Cerebellar nuclear complex (tissue), 1 donor: ENCODE measurements at places on chromosomes 3 and 15.

DNA sequence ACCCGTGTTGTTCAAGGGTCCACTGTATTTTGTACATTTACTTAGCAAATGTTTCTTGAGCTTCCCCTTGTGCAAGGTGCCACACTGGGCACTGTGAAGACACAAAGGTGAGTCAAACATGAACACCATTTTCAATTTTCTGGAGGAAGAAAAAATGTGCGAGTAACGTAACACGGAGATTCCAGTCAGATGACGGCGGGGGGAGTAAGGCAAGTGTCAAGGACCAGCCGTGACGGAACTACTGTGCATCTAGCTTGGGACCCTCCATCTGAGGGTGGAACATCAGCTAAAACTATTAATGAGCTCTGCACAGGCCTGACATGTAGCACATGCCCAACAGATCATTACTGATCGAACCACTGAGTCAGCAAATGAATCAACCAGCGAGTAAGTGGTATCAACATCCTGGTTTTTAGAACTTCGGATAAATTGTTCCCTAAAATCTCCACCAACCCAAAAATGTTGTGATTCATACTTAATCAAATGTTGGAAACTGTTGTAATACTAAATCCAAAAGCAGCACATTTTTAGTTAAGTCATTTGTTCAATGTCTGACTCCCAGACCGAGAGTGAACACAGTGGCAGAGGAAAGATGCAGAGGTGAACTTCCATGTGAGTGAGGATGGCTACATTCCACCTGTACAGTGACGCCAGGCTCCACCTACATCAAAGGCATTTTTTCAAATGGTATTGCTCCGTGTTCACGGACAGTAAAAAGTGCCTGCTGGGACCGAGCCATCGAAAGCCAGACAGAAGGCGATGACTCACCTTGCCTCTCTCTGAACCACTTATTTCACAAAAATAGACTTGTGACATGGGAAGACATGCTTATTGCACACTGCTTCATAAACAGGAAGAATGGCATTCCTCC lies 172.2 kb downstream of the ATP10A start:
- no peak for DNase-seq

- no peak for DNase-seq
Observed at GRCh38 chr3:132332508-132332907, 15.3 kb downstream of the ACP3 start.

GRCh38 chr15:70826634-70827033 lies 27.3 kb downstream of the LARP6 start:
- DNase-seq, result no peak

DNA sequence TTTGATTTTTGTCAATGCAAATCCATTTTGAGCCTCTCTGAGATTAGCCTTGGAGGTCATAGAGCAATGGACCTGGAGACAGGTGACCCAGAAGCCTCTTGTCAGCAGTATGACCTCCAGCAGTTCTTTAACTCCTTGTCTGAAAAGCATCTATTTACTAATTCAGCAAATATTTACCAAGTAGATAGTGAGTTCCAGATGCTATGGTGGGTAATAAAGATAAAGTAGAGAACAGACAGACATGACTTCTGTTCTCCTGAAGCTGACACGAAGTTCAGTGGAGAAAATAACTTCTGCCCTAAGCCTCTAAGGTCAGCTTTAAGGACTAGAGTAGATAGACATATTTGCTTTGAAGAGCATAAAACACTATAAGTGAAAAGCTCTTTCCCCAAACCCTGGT lies 26.6 kb downstream of the SEMA6D start:
- DNase-seq, result no peak

DNA sequence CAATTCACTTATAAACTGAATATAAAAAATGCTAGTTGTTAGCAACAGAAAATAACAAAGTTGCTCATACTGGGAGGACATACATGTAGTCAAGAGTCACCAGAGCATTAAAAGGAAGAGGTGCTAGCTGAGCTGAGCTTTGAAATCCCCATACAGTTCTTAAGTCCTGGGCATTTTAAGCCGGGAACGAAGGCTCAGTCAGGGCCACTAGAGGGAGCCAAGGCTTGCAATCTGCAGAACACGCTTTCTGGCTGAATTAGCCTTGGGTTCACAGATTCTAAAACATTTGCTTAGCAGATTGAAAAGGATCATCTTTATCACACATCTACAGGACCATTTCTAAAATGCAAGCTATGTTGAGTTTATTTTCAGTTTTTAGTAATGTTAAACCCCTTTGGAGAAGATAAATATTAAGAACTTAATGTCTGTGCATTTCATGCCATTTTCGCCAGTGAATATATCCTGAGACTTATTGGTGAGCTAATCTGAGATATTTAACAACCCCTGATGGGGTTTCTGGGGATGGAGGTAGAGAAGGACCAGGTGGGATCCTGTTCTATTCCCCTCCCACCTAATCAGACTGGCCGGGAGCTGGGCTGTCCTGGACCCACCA lies 26.3 kb upstream of the MNS1 start:
- DNase-seq, result no peak

DNA sequence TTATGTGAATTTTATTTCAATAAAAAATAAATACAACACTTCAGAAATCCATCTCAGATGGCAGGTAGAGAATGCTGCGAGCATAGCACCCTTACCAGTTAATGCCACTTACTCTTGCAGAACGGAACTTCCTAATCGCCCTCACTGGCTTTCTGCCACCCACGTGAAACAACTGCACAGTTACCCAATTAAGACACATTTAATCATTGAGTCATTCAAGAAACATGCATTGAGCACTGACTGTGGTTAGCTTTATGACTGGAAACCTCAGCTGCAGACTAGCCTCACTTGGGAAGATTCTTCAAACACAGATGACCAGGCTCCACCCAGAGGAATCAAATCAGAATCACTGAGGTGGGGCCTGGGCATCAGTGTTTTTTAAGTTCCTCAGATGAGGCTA lies 5.6 kb upstream of the MFGE8 start:
- DNase-seq, result no peak

DNA sequence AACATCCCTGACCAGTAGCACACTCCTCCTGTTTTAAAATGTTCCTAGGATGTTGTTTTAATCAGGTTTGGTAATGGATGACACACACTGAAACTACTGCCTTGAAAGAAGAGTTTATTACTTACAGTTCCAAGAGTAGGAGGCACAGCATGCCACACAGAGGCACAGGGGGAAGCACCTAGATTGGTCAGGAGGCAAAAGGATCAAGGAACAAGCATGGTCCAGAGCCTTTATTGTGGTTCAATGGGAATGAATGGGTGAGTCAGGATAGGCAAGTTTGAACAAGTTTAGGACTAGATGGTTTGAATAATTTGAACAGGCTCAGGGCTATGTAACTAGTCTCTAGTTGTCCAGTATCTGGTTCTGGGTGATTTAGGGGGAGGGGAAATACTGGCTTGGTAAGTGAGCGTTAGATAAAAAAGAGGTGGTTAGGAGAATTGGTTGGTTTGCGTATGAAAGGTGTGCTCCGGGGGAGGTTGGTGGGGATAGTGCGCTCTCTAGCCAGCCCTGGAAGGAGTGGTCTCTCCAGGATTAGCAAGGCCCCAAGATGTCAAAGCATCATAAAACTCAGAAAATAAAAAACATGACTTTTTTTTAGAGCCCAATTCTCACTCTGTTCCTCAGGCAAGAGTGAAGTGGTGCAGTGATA lies 35.1 kb downstream of the TMOD3 start:
- DNase-seq, result no peak

- no peak for DNase-seq
Observed at GRCh38 chr3:114144909-114145688, 33.8 kb downstream of the DRD3 start.

DNA sequence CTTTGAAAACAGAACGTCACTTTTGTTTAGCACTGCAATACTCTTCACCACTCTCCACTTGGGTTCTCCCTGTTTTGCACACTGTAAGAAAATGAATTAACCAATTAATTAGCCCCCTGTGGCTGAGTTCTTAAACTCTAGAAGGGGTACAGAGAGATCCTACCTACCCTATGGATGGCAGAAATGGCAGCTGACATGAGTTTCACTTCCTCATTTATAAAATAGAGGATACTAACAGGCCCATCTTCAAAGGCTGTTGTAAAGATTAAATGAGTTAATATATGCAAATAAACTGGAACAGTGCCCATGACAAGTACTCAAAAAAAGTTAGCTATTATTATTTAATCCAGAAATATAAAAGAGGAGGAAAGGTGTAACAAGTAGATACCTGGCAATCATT lies 36.9 kb downstream of the SUCLG2 start:
- no peak for DNase-seq

GRCh38 chr15:78714890-78715289 lies 73.9 kb upstream of the CHRNB4 start:
- no peak for DNase-seq

- no peak for DNase-seq
Observed at GRCh38 chr3:150547045-150547741, 606 bp downstream of the EIF2A start.
